Uterus (tissue), 4 donors: ENCODE measurements at places on chromosomes 6 and 20.
A peak's percentile ranks its signal among the peaks of the same experiment; 100 is the strongest.

GRCh38 chr6:109768485-109768884, 77.4 kb downstream of the FIG4 start:
- DNase-seq = no peak

DNA sequence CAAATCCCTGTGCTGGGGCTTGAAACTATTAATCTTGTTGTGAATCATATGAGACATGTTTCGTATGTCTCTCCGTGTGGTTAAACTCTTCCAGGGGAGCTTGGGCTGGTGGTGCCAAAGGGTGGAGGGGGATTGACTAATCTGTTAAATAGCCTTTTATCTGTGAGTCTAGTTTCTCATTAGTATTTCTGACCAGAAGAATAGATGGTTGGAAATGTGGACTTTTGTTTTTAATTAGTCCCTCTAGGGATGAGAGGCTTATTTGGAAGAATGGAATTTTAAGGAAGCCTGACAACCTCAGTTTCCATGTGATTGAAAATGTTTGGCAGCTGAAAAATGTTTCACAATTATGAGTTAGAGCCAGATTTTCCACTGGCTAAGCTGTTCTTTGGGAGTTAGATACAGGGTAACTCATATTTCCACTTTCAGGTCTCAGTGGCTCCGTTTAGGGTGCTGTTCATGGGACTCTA, 117.3 kb downstream of the BCKDHB start:
- no peak for DNase-seq

DNA sequence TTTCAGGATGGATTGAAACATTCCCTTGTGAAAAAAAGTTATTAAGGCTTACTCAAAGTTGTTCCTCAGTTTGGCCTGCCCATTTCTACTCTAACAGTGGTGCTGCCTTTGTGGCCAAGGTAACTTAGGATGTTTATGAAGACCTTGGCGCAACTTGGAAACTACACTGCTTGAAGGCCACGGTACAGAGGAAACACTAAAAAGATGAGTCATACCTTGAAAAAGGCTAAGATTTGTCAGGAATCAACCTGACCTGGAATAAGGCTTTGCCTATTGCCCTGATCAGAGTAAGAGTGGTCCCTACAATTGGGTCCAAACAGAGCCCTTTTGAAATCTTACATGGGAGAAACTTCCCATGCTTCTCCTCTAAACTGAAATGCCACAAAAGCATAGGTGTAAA, 119.9 kb upstream of the MOCS1 start:
- no peak for DNase-seq

- DNase-seq = peak; percentile 53
These were observed 26.1 kb downstream of the BFSP1 start for GRCh38 chr20:17504898-17505635.

- DNase-seq = peak; percentile 41
These were observed 30.4 kb downstream of the SERPINB9 start for GRCh38 chr6:2872423-2873358.

DNA sequence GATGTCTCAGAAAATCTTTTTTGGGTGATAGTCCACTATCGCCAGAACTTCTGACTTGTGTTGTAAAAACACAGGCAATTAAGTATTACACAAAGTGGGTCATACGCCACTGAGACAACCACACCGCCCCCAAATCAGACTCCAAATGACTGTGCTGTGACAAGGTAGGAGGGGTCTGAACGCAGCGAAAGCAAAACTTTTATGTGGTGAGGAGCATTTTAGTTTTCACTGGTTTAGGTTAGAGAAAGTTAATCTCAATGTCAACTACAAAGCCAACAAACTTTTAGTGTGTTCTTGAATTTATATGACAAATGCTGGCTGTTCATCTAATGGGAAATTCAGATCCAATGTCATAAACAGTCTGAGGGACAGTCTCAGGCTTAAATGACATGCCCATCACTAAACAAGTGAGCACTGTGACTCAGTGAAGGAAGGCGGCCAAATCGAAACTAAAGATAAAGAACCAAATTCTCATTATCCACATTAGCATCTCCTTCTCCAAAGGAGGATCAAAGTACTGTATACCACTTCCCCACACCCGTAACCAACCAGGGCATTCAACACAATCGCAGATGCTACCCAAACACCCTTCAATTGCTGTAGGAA, 186.7 kb downstream of the GJA10 start:
- no peak for DNase-seq

GRCh38 chr6:14751645-14752175, 494.2 kb upstream of the JARID2 start:
- DNase-seq = no peak

DNA sequence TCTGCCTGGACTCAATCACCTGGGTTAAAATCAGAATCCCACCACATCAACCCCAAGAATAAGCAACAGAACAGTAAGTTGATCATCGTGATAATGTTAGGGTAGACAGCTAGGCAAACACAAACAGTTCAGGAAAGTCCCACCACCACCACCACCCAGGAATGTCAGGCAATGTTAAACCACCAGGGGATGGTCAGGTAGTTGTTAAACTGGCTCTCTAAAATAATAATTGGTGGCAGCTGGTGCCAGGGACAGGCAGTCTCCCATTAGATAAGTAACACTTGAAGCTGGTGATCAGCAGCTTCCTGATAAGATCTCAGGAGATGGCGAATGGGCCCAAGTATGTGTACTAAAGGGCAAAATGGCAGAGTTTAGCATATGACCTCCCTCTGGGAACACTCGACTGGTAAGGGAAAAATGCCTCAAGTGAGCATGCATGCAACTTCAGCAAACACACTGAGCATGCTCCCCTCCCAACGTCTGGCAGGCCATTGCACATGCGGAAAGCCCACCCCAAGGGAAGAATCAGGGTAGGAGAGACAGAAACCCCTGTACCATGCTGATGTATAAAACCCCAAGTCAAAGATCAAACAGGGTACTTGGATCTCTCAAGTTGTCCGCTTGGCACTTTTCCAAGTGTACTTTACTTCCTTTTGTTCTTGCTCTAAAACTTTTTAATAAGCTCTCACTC, 66.6 kb downstream of the IPCEF1 start:
- no peak for DNase-seq

DNA sequence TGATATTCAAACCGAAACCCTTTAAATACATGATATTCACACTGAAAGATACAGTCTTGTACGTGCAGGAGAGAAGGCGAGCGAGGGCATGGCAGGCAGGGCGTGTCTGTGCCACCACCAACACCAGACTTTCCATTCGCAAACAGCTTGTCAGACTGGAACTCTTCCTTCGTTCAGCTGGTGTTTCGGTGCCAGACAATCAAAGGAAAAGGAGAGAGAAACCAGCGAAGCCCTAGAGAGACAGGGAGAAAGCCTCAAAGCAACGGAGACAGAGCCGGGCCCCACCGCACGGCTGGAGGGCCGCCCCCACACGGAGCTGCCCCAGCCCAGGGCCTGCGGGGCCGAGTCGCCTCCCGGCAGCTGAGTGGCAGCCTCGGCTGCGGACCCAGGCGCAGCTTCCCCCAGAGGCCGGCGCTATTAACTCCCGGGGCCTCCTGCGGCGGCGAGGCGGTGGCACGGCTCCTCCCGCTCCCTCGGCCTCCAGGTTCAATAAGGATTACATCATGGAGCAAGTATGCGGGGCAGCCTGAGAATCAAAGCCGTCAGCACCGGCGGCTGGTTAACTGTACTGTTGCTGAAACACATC, 32.1 kb upstream of the NR2E1 start:
- peak; percentile 29 for DNase-seq

- no peak for DNase-seq
These were observed 198.0 kb downstream of the RNF144B start for GRCh38 chr6:18585032-18585573.

GRCh38 chr20:8118039-8118438, 14.0 kb upstream of the PLCB1 start:
- DNase-seq = no peak

DNA sequence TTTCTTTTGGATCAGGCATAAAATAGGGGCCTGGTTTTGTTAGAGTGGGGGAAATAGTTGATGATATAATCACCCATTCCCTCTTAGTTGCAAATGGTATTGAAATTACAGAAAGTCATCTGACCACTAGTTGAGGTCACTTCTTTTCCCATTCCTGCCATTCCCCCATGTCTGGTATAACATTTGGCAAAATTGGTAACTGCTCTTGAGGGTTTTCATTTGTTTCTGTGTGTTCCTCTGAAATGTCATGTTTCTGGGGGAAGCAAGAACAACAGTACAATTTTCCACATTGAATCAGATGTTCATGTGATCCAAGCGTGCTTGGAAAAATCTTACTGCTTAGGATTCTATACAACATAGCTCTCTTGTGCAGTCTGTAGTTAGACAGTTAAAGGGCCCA, 7.3 kb downstream of the AIG1 start:
- DNase-seq = no peak

DNA sequence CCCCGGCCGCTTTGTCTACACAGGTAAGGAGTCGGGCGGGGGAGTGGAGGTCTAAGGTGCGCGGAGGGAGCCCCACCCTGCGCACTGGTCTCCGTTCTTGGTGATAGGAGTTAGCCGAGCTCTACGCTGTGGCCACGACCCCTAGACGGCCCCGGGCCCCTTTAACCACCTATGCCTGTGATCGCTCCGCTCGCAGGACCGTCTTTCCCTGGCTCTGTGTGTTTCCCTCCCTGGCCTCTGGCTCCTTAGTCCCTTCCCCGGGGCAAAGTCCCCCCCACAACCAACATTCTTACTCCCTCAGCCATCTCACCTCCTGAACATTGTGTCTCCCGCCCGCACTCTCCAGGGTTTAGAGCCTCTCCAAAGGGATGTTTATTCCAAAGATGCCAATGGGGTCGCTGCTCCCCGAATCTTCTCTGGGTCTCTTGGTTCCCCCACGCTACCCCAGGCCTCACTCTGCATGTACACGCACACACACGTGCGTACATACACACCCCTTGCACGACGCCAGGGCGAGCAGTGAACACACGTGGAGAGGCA, 50.4 kb downstream of the CPXM1 start:
- DNase-seq = no peak

- DNase-seq = no peak
These were observed 58.0 kb upstream of the ARHGAP18 start for GRCh38 chr6:129767776-129768485.

- DNase-seq = no peak
These were observed 105.0 kb downstream of the FIG4 start for GRCh38 chr6:109795994-109796555.

DNA sequence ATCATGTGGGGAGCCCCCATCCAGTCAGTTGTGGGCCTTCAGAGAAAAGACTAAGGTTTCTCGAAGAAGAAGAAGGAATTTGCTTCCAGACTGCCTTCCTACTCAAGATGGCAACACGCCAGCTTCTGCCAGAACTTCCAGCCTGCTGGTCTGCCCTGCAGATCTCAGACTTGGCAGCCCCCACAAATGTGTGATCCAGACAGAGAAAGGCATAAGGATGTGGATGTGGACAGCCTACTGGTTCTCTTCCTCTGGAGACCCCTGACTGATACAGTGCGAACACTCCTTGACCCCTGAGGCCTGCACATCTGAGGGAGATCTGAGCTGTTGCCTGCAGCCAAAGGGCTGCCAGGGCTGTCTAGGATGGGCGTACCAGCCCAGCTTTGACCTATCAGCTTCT, 8.6 kb downstream of the GABRR1 start:
- no peak for DNase-seq

DNA sequence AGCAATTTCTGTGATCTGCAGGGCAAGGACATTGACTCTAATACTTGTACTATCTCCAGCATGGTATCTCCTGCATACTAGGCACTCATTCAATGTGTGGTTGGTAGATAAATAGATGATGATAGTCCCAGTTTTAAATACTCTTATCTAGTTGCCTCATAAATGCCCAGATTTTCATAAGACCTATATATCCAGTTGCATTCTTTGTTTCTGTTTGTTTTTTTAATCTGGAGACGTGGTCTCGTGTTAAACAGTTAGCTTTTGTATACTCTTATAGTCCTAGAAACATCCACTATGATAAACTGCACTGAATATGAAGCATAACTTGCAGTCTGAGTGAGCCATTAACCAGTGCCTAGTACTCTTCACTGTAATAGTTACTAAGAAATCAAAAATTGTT, 35.5 kb upstream of the SUMO4 start:
- no peak for DNase-seq

- no peak for DNase-seq
These were observed 22.5 kb downstream of the HFE start for GRCh38 chr6:26109772-26110171.

DNA sequence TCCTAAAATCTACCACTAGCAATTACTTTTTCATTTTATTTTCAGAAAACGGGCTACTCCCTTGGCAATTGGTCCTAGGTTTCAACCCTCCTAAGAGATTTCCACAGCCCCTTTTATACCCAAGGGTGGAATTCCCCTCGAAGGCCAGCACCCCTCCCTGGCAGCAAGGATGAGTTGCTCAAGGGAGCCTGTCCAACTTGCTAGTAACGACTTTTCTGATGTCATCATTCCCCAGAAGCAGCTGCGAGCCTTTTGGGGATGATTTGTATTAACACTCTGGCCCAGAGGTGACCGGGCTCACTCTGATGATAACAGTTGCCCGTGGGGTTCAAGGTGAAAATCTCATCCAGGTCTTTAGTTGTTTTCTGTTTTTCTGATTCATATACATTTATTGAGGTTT, 30.7 kb upstream of the NAA20 start:
- peak; percentile 71 for DNase-seq

DNA sequence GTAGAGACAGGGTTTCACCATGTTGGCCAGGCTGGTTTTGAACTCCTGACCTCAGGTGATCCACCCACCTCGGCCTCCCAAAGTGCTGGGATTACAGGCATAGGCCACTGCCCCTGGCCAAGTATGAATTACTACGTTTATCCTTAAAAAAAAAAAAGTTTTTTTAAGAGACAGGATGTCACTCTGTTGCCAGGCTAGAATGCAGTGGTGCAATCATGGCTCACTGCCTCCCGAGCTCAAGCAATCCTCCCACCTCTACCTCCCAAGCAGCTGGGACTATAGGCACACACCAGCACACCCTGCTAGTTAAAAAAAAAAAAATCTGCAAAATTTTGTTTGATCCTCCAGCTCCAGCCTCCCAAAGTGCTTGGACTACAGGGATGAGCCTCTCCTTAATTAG, 23.1 kb downstream of the IYD start:
- DNase-seq = no peak

GRCh38 chr6:4582506-4583417, 193.4 kb upstream of the CDYL start:
- no peak for DNase-seq

DNA sequence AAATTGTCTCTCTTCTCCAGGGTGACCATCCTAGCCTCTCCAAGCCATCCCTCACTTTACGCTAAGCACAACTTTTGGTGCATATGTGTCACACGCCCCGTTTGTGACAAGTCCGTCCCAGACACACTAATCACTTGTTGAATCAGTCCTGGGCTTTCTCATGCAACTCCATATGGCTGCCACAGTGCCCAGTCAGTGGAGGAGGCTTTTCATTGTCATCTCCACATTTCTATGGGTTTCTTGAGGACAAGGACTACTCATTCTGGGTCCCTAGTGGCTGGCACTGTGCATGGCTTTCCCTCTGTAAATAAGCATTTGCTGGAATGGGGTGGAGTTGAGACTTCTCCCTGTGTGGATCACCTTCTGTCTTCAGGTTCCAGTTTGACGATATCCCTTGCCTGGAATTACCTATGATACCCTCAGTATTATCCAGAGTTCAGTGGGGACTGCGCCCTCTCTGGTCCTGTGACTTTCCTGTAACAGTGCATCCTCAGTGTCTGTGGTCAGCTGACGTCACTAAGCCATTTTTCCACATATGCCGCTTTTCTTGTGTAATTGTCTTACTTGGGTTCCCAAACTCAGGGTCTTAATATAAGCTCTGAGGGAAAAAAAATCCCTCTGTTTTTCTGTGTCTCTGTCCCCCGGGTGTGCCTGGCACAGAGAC, 59.8 kb upstream of the MYL9 start:
- DNase-seq = no peak

- no peak for DNase-seq
These were observed 28.3 kb upstream of the PREX1 start for GRCh38 chr20:48856130-48856529.

- no peak for DNase-seq
These were observed 274.1 kb downstream of the CLIC5 start for GRCh38 chr6:45741437-45742171.
